ENCODE measurements at places on chromosomes 12 and 14.
A peak's percentile ranks its signal among the peaks of the same experiment; 100 is the strongest.

DNA sequence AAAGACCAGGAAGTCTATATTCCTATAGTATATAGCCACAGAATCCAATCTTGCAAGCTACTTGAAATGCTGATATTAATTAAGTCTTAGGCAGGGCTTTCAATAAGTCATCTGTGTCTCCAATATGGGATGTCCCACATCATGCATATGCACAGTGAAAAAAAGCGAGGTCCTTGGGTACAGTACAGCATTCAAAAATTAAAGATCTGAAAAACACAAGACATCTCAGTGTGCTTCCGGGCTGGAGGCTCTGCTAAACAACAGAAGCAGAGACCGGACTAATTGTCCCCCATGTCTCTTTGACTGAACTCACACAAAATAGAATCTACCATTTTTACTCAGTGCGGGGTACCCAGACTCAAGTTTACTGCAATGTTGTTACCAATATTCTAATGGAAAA, 156.0 kb downstream of the DAD1 start:
- peak overlapping the region; percentile 76 for H3K27ac ChIP-seq
- no peak overlapping the region for H3K4me3 ChIP-seq
- no peaks in the 10 kb centered on the region for H3K4me1 ChIP-seq
- no peaks in the 10 kb centered on the region for H3K36me3 ChIP-seq

GRCh38 chr14:95503365-95504134, 12.9 kb downstream of the SYNE3 start:
- no peak overlapping the region for H3K4me3 ChIP-seq
- H3K4me1 ChIP-seq: peaks cover 64% of the 10 kb centered on the region
- H3K27ac ChIP-seq: no peak overlapping the region
- H3K36me3 ChIP-seq: no peaks in the 10 kb centered on the region

- no peak for DNase-seq
- no peak overlapping the region for H3K4me3 ChIP-seq
- H3K27ac ChIP-seq: no peak overlapping the region
Observed at GRCh38 chr12:128649902-128650301, 173.9 kb downstream of the SLC15A4 start.

DNA sequence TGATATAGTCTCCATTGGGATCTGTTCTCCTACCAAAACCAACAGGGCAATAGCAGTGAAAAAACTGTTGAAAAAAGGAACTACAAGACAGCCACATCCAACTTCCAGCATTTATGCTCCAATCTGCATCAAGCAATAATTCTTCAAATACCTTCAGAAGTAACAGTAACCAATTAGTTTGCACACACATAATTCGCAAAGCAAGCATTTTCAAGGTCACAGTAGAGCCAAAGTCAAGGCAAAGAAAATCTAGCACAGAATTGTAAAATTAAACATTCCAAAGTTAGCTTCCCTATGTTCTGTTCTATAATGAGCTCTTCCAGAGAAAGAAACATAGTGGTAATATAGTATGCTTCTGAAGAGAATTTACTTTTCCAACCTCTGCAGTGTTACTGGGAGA, 11.0 kb upstream of the MTERF2 start:
- no peak overlapping the region for H3K27ac ChIP-seq
- no peak overlapping the region for H3K4me3 ChIP-seq
- DNase-seq: no peak

GRCh38 chr12:60185060-60185459, 589.2 kb downstream of the SLC16A7 start:
- H3K36me3 ChIP-seq: no peaks in the 10 kb centered on the region
- H3K4me3 ChIP-seq: no peak overlapping the region
- H3K4me1 ChIP-seq: no peaks in the 10 kb centered on the region
- no peak overlapping the region for H3K27ac ChIP-seq
- no peak for DNase-seq

GRCh38 chr14:27228053-27228452, 630.2 kb upstream of the NOVA1 start:
- DNase-seq: no peak
- no peaks in the 10 kb centered on the region for H3K4me1 ChIP-seq
- no peak overlapping the region for H3K4me3 ChIP-seq
- H3K27ac ChIP-seq: no peak overlapping the region
